Testis (tissue), 5 donors: ENCODE measurements at places on chromosomes 6 and 20. TPM values are rescaled to one million over a fixed set of nuclear protein-coding genes. Genes with fewer than 3 reads are reported as not detected.

ETV7 gene
- total RNA-seq = 0.68 TPM

BPIFB4 gene
- total RNA-seq = 1.2 TPM

CGA gene
- total RNA-seq = not detected

TRIM39 gene
- 33.6 TPM for total RNA-seq

DNA sequence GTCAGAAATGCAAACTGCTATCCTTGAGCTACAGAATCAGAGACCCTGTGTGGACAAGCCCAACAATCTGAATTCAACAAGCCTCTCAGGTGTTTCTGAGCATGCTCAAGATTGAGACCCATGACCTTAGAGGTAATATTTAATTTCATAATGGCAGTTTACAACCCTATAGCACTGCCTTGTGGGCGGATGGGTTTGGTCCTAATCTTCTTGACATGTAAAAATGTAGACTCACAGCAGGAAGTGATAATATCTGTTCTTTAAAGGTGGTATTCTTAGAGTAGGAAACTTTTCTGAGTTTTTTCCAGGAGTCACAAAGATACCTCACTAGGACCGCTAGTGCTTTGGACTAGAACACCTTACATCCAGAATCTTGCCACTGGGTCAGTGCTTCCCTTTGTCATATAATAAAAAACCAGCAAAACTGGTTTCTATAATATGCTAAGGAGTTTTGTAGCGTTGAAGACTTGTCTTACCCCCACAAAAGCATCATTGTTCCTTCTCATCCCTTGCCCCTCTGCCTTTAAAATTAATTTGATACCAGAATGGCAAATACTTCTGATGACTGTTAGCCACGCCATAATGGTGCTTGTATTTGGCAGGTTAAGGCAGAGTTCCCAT is 52.6 kb downstream of the E2F3 start:
- no peaks in the 10 kb centered on the region for H3K27me3 ChIP-seq
- no peak overlapping the region for H3K4me3 ChIP-seq
- H3K36me3 ChIP-seq = no peaks in the 10 kb centered on the region
- no peak overlapping the region for H3K27ac ChIP-seq

DNA sequence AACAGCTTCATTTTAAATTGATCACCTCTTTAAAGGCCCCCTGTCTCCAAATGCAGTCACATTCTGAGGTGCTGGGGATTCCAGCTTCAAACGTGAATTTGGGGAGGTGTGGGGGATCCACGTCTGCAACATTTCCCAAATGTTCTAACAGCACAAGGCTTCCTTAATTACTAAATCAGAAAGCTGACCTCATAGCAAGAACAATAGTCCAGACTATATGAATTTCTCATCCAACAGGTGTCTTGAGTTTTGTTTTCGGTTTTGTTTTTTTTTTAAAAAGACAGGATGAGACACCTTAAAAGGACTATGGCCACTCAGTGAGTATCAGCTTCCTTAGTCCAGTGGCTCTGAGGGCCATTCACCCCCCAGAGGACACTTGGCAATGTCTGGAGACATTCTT is 11.5 kb downstream of the ATP9A start:
- no peak overlapping the region for H3K4me3 ChIP-seq
- no peaks in the 10 kb centered on the region for H3K27me3 ChIP-seq
- H3K36me3 ChIP-seq = no peaks in the 10 kb centered on the region
- peak overlapping the region; percentile 72 for H3K27ac ChIP-seq

- H3K36me3 ChIP-seq = no peaks in the 10 kb centered on the region
- no peak overlapping the region for H3K27ac ChIP-seq
- no peak for DNase-seq
- H3K27me3 ChIP-seq = no peaks in the 10 kb centered on the region
- H3K4me1 ChIP-seq = no peaks in the 10 kb centered on the region
- no peak overlapping the region for H3K4me3 ChIP-seq
Measured at GRCh38 chr6:98054453-98054852, 771.4 kb upstream of the MMS22L start.
